IMR-90 (cell line): ENCODE measurements at places on chromosomes 2 and 18. TPM values are rescaled to one million over a fixed set of nuclear protein-coding genes. Genes with fewer than 3 reads are reported as not detected.
A peak's percentile ranks its signal among the peaks of the same experiment; 100 is the strongest.

IWS1 gene
- polyA plus RNA-seq: 31.0 and 31.5 TPM in 2 replicates

MYOM1 gene
- polyA plus RNA-seq: 0.04 and 0.10 TPM in 2 replicates

DNA sequence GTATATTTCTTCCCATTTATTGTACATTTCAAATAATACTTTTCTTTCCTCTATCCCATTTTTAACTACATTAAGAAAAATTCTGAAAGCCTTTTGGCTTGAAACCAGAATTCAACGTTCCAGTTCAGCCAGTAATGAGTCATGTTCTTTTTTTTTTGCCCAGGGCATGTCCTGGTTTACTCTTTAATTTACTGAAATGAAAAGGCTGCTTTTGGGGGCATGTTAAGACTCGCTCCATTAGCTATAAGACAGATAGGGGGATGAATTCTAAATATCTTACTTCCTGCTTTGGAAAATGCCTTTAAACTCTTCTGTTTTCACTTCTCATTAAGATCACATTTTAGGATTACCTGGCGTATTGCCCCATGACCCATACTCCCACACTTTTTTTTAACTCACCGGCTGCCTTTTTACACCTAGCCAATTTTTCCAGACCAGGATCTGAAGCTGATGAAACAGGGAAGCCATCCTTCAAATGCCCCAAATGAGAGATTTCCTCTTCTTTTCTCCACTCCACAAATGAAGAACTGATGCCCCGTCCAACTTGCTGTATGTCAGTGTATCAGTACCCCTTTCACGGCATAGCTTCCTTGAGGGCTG is 585 bp downstream of the ABCA12 start:
- peak; percentile 42 for DNase-seq

GRCh38 chr2:1210352-1210751 is 202.9 kb upstream of the TPO start:
- no peak for DNase-seq

GRCh38 chr2:195486520-195486919 is 170.5 kb upstream of the SLC39A10 start:
- DNase-seq: no peak

GTF2A1L gene
- not detected in 2 replicates for polyA plus RNA-seq

ERLEC1 gene
- 41.6 and 53.4 TPM in 2 replicates for polyA plus RNA-seq

- no peak for DNase-seq
Observed at GRCh38 chr18:48786455-48787202, 164.1 kb downstream of the SMAD7 start.

KCNG3 gene
- not detected in 2 replicates for polyA plus RNA-seq
